ENCODE measurements at places on chromosomes 7 and 10.

DNA sequence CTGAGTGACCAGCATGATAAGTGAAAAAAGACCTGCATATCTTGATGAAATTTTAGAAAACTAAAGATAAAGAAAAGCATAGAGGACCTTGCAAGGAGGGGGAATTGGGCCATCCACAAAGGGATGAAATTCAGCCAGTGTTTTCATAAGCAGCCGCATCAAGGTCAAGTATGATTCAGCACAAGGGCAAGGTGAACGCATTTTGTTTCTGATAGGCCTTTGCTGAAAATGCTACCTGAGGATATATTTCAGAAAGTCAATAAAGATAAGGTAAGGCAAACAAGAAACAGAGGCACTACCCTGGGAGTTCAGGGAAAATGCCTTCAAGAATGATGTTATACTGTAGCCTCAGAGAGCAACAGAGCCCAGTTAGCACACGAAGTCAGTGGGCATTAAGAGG, 55.0 kb upstream of the SHH start:
- no peak for DNase-seq

GRCh38 chr10:123552760-123553554, 113.2 kb upstream of the GPR26 start:
- DNase-seq, result no peak

DNA sequence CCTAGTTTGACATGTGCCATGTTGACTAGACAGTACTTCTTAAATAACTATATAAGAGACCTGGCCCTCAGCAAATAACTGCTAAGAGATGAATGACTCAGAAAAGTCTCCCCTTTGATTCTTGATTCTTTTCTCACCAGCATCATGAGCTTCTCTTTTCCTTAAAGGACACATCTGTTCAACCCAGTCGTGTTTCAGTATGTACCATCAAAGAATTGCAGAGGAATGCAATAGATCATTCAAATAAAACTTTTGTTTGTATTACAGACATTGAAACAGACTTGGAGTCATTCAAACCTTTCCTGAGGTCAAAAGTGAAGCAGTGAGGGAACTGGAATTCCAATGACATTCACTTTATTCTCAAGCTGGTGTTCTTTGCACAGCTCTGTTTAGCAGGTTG, 598.3 kb upstream of the GHITM start:
- no peak for DNase-seq

DNA sequence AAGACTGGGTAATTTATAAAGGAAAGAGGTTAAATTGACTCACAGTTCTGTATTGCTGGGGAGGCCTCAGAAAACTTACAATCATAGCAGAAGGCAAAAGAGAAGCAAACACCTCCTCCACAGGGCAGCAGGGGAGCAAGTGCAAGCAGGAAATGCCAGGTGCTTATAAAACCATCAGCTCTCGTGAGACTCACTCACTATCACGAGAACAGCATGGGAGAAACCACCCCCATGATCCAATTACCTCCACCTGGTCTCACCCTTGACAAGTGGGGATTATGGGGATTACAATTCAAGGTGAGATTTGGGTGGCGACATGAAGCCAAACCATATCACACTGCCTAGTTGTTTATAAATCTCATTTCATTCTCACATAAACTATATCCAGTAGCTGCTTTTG, 28.0 kb upstream of the CPN1 start:
- DNase-seq, result no peak

- DNase-seq, result no peak
These were observed 67.8 kb downstream of the DOCK4 start for GRCh38 chr7:112138325-112138852.

DNA sequence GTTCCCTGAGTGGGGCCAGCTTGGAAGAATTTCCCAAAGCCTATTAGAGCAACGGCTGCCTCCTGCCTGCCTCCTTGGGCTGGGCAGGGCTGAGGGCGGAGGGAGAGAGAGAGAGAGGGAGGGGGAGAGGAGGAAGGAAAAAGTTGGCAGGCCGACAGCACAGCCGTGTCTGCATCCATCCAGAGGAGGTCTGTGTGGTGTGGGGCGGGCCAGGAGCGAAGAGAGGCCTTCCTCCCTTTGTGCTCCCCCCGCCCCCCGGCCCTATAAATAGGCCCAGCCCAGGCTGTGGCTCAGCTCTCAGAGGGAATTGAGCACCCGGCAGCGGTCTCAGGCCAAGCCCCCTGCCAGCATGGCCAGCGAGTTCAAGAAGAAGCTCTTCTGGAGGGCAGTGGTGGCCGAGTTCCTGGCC, at the start of gene AQP1:
AQP1 (plus strand) TSS at position 293 of the 409 bp plus-strand sequence; CDS start at position 350, 57 bp downstream.
- DNase-seq, result no peak

DNA sequence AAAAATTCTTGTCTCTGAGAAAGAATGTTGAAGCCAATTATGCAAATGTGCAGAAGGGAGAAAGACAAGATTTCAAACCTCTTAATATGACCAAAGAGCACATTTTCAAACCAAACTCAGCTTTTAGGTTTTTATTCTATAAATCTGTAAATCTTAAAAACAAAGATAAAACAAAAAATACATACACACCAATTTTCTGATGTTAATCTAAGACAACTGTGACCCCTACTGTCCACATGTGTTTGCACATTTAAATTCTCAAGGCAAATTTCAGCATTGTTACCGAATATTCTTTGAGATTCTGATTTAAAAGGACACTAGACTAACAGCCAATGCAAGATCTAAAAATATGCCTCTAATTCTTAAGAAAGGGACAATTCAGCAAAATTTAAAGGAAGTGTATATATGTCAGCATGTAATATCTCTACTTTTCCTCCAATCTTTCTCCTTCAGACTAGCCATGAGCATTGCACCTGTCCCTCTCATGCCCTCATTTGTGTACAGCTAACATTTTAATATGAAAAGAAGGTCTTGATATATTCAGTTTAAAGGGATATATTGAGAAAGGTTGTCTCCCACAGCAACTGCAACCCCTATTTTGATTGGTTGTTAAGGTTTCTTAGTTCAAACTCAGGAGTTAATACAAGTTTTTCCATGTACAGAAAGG, 417.9 kb downstream of the IPMK start:
- DNase-seq, result no peak
